Umbilical cord (tissue), 2 donors: ENCODE measurements at places on chromosomes 12 and 14. TPM values are rescaled to one million over a fixed set of nuclear protein-coding genes. Genes with fewer than 3 reads are reported as not detected.

Gene AKAP3
- 5.1 TPM for total RNA-seq

Gene FOXG1
- total RNA-seq = 0.24 TPM

Gene RNASE2
- total RNA-seq = 1.4 TPM

Gene SDS
- 2.4 TPM for total RNA-seq

Gene PAPLN
- total RNA-seq = 5.1 TPM

Gene KRT73
- total RNA-seq = not detected

Gene CEBPE
- total RNA-seq = 6.0 TPM

Gene DYNC1H1
- 357 TPM for total RNA-seq

Gene SAV1
- total RNA-seq = 40.7 TPM

Gene CLEC4C
- not detected for total RNA-seq

Gene ISCU
- 108 TPM for total RNA-seq

Gene MIPOL1
- total RNA-seq = 65.0 TPM

Gene KRT75
- not detected for total RNA-seq

Gene KRT82
- 1.7 TPM for total RNA-seq

Gene C12orf54
- not detected for total RNA-seq

Gene P2RX7
- 5.3 TPM for total RNA-seq

Gene PTGER2
- total RNA-seq = 2.9 TPM

Gene TXNRD1
- total RNA-seq = 229 TPM

Gene PRB2
- not detected for total RNA-seq

Gene NYNRIN
- total RNA-seq = 30.8 TPM

Gene INHBC
- total RNA-seq = not detected

Gene TMEM233
- total RNA-seq = 1.7 TPM

Gene TAS2R7
- 2.9 TPM for total RNA-seq
